ENCODE measurements at places on chromosomes 6 and 20. TPM values are rescaled to one million over a fixed set of nuclear protein-coding genes. Genes with fewer than 3 reads are reported as not detected.

DNA sequence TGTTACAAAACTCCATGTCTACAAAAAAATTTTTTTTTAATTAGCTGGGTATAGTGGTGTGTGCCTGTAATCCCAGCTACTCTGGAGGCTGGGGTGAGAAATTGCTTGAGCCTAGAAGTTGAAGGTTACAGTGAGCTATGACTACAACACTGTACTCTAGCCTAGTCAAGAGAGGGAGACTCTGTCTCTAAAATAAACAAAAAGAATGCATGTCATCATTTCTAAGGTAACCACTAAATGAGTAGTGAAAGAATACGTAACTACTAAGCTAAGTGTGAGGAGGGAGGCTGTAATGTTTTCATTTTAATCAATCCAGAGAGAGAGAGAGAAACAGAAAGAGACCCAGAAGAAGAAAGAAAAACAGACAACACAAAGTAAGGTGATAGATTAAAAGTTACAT, 9.9 kb downstream of the SYCP2 start:
- DNase-seq, result no peak

GRCh38 chr6:25312703-25313102, 33.5 kb downstream of the CARMIL1 start:
- no peak for DNase-seq

- DNase-seq, result no peak
Observed at GRCh38 chr6:33607126-33607783, 13.9 kb upstream of the ITPR3 start.

Gene MYBL2
- total RNA-seq, result 1.0 TPM
